ENCODE measurements at places on chromosomes 6 and 20.

DNA sequence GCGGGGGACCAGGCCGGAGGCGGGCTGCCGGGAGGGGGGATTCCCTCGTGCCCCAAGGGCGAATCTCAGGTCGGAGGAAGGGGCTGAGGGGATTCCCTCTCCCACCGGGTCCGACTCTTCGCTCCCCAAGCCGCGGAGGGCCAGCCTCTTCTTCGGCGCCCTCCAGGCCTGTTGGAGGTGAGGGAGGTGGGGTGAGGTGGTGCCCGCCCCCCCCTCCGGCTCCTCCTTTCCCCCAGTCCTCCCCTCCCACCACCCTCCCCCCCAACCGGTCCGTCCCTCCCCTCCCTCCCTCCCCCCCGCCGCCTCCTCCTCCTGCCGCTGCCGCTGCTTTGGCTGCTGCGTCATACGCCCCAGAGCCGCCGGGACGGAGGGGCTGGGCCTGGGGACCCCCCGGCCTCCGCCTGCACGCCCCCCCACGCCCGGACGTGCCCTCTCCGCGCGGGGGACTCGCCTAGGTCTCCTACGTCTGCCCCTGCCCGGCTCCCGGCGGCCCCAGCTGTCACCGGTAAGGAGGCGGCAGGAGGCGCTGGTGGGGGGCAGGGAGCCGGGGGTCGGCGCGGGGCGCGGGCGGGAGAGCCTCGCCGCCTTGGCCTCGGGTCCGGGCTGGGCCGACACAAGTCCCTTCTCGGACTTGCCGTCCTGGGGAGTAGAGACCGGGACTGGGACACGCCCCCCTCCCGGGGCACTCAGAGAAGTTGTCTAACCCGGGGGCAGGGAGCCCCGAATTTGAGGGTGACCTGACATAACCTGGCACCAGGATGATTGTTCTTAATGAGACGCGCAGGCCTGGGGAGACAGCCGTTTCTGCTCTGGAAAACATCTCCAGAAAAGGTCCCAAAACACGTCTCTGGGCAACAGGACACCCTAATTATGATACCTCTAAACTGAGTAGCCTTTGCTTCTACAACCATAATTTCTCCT, at the start of gene PHF1:
Gene PHF1 (plus strand): TSS at position 304 of the 921 bp plus-strand sequence. CDS start 1,250 bp downstream, outside the sequence.
- peak; percentile 67 for ATAC-seq

GRCh38 chr20:57991211-57991881, 237.1 kb downstream of the ANKRD60 start:
- peak; percentile 71 for ATAC-seq

DNA sequence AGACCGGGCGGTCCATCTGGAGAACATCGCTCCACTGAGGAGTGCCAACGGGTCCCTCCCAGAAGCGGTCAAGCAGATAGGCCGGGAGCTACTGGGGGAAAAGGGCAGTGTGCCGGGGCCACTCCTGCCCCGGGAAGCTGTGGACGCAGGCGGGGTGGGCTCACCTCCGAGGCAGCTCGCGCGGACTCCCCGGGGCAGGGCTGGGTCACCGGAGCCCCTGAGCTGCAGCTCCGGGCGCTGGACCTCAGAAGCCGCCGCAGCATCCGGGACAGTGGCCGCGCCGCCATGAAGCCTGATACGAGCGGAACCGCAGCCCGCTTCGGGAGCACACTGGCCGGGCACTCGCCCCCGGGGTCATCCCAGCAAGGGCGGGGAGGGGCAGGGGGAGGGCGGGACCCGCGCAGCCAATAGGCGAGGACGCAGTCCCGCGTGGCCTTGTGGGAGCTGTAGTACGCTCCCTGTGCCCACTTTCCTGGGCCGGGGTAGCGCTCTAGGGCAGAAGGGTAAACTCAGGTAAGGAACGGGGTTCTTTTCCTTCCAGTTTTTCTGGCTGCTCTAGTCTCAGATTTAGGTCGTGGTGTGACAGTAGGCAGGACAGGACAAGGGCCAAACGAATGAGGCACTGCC, at the start of gene MOCS1:
Gene MOCS1 (minus strand): TSS at position 332 of the 627 bp plus-strand sequence. CDS start 45 bp downstream, at position 287.
- ATAC-seq, result peak; percentile 96

DNA sequence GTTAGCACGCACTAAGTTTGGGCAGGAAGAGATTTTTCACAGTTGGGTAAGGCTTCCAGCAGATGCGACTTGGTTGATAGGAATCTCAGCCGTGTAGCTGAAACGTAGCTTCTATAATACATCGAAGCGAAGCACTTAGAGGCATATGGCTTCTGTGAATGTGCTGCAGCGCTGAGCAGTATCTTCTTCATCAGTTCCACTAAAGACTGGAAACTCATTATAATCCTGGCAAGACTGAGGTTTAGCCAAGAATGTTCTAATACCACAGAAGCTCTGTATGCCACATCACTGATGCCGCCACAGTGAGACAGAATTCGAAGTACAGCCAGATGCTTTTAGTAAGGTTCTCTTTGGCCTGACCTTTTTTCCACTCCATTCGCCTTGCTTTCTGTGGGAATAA, 680.2 kb upstream of the AGPAT4 start:
- no peak for ATAC-seq

DNA sequence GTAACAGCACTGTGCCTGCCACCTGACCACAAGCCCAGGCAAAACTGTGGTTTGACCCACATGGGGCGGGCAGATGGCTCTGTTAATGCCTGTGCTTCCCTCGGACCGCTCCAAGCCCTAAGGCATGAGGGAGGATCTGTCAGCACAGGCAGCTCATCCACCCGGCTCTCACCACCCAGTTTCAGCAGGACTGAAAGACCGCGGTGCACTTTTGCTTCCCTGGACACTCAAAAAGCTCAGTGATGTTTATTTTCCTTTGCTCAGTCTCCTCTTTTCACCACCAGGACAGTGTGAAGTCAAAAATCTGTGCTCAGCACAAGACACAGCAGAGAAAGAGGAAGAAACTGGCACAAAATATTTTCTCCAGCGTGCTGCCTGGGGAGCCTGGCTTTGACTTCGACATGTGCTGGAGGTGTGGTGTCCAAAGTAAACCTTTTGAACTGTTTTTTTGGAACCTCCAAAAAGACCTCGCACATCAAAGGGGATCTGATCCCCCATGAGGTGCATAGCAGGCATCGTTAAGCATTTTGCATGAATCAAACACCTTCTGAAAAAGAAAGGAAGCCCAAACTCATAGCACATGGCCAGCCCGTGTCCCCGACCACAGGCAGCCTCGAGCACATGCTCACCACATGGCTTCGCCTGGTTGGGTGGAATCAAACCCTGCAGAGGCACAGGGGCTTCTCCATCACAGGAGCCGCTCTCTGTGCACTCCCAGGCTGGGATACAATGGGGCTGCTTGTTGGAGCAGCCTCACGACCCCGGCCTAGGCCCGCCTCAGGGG, 441.7 kb upstream of the JARID2 start:
- ATAC-seq, result no peak

- peak; percentile 28 for ATAC-seq
Observed at GRCh38 chr6:7909323-7910276, 988 bp downstream of the TXNDC5 start.

DNA sequence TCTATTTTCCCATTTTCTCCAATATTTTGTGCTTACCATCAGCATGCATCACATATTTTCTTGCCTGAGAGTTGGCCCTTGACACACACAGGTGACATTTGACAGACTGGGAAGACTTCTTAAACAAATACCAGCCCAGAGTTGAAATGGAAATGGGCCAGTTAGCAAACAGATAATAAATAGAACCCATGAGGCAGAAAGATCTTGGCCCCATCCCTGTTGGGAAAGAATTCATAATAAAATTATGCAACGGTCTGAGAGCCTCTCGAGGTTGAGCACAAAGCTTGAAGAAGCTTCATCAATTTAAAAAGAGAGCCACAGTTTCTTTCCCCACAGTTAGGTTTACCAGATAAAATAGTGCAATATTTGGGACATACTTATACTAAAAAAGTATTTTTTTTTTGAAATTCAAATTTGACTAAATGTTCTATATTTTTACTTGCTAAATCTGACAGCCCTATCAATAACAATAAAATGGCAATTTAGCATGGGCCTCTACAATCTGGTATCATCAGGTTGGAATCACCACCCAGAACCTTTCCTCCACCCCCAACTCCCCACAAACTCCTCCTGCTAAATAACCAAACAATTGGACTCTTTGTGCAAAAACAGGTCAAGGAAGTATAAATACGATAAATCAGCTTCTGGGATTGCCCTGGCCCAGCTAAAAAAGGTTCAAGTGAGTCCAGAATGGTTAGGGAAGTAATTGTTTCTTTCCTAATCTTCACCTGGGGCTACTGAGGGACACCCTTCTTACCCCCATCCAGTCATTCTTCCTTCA, 129.8 kb downstream of the CD164 start:
- ATAC-seq, result peak; percentile 51

DNA sequence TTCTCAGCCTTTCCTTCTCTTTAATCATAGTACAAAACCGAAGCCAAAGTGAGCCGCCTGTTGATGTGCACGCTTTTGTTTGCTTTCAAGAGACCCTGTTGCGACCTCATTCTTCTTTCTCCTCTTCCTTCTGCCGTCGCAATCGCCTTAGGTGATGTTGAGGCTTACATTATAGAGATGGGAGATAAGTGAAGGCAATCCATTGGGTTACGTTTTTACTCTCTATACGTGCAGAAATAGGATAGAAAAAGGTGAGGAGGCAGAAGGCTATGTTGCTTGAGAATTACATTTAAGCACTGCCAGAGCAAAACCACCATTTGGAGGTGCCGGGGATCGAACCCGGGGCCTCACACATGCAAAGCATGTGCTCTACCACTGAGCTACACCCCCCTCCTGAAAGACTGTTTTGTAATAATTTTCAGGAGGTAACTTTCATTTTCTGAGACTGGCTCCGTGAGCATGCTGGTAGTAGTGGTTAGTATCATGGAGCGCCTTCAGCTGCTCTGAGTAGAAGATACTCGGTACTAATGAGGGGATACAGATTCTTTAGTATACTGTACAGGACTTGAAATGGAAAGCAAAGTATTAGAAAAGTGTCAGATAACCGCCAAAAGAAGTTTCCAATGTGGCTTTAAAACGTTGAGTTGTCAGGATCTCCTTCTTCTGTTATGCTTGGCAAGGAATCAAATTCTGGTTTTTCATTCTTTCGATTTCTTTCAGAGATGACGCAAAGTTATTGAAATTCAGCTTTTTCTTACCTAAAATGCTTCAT, 165.6 kb downstream of the TRIM27 start:
- ATAC-seq, result no peak

GRCh38 chr6:20706939-20707485, 172.8 kb downstream of the CDKAL1 start:
- no peak for ATAC-seq

GRCh38 chr20:10621149-10621548, 52.6 kb downstream of the JAG1 start:
- no peak for ATAC-seq

DNA sequence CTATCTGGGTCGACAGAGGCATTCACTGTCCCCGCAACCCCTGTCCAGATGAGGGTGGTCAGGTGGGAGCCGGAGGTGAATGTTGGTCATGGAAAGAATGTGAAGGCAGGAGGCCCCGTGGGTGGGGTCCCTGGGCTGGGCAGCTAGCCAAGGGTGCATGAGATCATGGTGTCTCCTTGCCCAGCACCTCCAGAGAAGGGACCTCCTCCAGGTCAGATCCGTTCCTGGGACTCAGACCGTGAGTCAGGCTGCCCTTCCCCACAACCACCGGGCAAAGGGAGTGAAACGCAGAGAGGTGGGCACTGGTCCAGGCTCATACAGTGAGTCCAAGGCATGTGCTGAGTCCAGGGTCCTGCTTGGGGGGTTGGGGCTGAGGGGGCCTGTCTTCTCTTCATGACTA, 3.5 kb downstream of the FOXS1 start:
- no peak for ATAC-seq

DNA sequence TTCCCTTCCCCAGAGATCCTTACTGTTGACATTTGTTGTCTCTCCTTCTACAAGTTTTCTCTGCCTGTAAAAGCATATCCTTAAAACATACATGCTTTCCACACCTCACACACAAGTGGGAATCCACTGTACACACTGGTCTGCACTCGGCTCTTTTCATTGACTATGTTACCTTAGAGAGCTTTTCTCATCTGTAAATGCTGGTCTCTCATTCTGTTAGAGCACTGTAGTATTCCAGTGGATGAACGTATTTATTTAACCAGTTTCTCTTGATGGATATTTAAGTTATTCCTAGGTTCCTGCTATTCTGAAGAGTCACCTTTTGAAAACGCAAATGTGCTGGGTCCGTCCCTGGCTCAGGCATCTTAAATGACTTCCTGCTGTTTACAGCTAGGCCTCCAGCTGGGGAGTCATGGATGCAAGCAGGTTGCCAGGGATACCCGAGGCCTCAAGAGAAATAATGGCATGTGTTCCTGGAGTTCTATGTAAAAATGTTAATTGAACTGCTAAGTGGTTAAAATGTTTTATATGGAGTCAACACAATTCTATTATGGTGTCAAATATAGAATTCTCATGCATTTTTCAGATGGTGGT, 61.1 kb upstream of the TGM3 start:
- ATAC-seq, result no peak

Measured in gastroesophageal sphincter (tissue), 4 donors.